HFFc6 (cell line): ENCODE measurements at places on chromosomes 3 and 15. TPM values are rescaled to one million over a fixed set of nuclear protein-coding genes. Genes with fewer than 3 reads are reported as not detected.

DNA sequence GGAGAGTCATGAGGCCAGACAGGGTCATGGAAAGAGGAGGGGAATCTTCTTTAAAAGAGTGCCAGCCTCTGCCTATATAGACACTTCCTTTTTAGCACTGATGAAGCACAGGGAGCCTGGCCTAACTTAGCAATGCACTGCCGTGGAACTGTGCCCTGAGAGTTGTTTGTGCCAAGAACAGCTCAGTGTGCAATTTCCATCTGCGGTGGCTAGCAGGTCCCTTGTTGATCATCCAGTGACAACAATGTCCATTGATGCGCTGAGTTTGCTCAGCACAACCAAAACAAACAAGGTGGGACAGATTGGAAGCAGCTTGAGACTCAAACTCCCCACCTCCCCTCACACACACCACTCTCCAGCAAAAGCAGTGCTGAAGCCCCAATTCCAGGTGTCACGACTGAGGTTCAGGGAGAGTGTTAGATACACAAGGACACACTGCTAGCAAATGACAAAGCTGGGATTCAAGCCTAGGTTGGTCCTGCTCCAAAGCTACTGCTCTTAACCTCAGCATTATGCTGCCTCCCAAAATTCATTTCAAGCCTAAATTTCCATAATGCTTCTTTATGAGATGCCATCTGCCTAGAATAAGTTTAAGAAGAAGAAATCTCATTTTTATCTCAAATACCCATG is 316.6 kb upstream of the UBE2E2 start:
- H3K27ac ChIP-seq, result no peak overlapping the region
- H3K36me3 ChIP-seq, result no peaks in the 10 kb centered on the region
- DNase-seq, result no peak
- no peaks in the 10 kb centered on the region for H3K4me1 ChIP-seq
- no peaks in the 10 kb centered on the region for H3K27me3 ChIP-seq

- no peak for DNase-seq
- H3K36me3 ChIP-seq, result no peaks in the 10 kb centered on the region
- H3K27me3 ChIP-seq, result peaks cover 6% of the 10 kb centered on the region; the same call in 1 of the 2 replicates
- no peak overlapping the region for H3K4me3 ChIP-seq
These were observed 331.0 kb downstream of the CGGBP1 start for GRCh38 chr3:87727783-87728182.

DNA sequence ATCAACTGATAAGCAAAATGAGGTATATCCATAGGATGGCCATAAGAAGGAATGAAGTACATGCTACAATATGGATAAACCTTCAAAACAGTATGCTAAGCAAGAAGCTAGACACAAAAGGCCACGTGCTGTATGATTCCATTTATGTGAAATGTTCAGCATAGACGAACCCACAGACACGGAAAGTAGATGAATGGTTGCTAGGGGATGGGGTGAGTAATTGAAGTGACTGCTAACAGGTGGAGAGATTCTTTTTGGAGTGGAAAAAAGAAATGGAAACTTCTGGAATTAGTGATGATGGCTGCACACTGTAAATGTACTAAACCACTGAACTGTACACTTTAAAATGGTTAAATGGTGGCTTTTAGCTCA is 630 bp upstream of the EFCAB12 start:
- H3K36me3 ChIP-seq, result peaks cover 26% of the 10 kb centered on the region
- 0 out of 2 replicates have a peak overlapping the region, but pooled peaks have one; percentile 1 for H3K27ac ChIP-seq
- no peak for DNase-seq
- H3K4me1 ChIP-seq, result peaks cover 26% of the 10 kb centered on the region
- H3K27me3 ChIP-seq, result no peaks in the 10 kb centered on the region
- peak overlapping the region; percentile 93 for H3K4me3 ChIP-seq

GRCh38 chr3:60281970-60282369 is 969.3 kb downstream of the FHIT start:
- no peaks in the 10 kb centered on the region for H3K4me1 ChIP-seq
- no peak overlapping the region for H3K27ac ChIP-seq
- H3K36me3 ChIP-seq, result no peaks in the 10 kb centered on the region
- H3K4me3 ChIP-seq, result no peak overlapping the region

The MYLK gene
- 333 to 420 TPM (median 341 TPM) in 3 replicates for total RNA-seq
